Adrenal gland (tissue), 19 donors: ENCODE measurements at places on chromosomes 12 and 14. TPM values are rescaled to one million over a fixed set of nuclear protein-coding genes. Genes with fewer than 3 reads are reported as not detected.

DNA sequence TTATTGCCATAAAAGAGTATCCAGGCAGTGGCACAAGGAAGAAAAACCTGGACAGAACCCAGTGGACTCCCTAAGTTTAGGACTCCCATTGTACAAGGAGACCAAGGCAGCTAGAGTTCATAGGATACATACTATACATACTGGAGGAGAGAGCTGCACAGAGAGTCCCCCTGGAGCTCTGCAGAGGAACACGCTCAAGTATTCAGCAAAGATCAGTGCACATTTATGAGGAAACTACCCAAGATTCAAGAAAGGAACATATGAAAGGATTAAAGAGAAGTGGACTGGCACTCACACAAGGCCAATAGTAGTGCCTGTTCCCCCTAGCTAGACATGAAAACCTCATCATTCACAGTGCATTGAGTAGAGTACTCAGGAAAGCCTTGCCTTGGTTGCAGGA, 43.0 kb upstream of the CHPT1 start:
- no peak overlapping the region for H3K27ac ChIP-seq
- peaks cover 3% of the 10 kb centered on the region for H3K27me3 ChIP-seq
- H3K4me3 ChIP-seq = no peak overlapping the region
- no peaks in the 10 kb centered on the region for H3K4me1 ChIP-seq

DNA sequence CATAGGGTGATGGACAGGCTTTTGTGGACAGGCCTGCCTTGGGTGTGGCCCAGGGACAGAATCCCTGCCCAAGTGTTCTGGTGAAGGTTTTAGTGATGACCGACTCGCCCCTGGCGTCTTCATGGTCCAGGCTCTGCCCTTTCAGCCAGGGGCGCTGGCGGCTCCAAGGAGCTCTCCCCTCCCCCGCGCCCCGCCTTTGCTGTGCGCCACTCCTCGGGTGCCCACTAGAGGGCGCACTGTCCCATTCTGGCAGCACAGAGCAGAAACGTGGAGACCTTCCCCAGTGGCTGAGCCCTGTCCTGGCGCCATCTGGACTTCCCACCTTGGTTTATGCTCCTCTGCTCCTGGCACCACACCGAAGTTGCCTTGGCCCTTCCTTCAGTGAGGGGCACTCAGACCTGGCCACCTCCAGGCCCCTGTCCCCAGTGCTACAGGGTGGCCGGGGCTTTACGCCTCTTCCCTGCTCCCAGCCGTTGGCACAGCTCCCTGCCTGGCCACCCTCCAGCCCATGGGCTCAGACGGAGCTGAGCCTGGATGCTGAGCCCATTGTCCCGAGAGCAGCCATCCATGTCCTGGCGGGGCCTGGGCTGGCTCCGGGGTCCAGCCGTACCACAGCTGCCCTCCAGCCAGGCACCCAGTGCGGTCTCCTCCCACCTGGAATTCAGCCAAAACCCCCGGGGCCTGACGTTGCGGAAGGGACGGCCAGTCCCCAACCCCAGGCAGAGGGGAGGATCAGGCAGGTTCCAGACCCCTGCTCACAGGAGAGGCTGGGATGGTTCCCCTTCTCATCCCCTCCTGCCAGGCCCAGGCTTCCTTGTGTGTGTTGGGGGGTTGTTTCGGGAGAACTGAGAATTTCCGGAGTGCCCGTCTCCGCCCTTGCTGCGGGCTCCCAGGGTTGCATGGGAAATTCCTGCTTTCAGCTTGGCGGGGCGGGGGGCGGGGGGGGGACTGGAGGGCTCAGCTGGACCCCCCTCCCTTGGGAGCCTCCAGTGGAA, 5.6 kb upstream of the CRIP1 start:
- H3K4me1 ChIP-seq = peaks cover 40% of the 10 kb centered on the region
- no peaks in the 10 kb centered on the region for H3K27me3 ChIP-seq
- peak overlapping the region; percentile 91 for H3K27ac ChIP-seq
- H3K36me3 ChIP-seq = no peaks in the 10 kb centered on the region

DNA sequence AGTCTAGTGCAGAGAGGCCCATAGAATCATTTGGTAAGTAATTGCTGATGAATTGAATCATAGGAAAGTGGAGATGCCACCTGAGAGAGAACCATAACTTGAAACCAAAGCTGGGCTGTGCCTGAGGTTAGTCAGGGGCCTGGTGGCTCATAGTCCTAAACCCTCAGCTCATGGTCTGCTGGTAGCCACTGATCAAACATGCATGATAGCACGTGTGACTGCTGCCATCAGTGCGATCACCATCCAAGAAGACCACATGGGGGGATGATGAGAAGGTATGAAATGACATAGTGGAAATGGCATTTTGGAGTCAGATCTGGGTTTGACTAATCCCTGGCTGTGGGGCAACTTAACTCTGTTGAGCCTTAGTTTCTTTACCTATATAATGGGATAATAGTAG, 190.5 kb downstream of the CACNA1C start:
- H3K27me3 ChIP-seq = no peaks in the 10 kb centered on the region
- no peak overlapping the region for H3K4me3 ChIP-seq
- DNase-seq = no peak
- no peak overlapping the region for H3K27ac ChIP-seq

DDHD1 gene
- 11.4 TPM for total RNA-seq

DNA sequence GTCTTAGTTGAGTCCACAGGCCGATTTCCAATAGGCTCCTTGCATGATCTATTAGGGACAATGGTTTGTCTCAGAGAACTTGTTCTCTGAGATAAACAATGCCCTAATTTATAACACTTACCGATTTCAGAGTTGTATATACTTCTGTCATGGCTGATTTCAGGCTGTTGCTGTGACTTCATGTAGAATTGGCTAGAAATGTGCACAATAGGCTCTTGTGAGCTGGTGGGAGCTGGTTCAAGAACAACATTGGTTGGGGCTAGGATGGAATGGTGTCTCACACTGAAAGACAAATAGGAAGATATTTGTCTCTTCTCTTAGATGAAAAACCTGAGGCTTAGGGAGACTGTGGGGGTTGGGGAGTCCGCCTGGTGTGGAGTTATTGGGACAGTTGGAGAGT, 6.7 kb upstream of the KRT86 start:
- DNase-seq = no peak
- no peaks in the 10 kb centered on the region for H3K36me3 ChIP-seq
